Cortex of kidney (tissue), 1 donor: ENCODE measurements at places on chromosomes 13 and 19.

- no peak for DNase-seq
Observed at GRCh38 chr19:44741841-44742329, 6.6 kb upstream of the BCL3 start.

- no peak for DNase-seq
Observed at GRCh38 chr13:76944456-76944855, 3.9 kb upstream of the ACOD1 start.

- DNase-seq = no peak
Observed at GRCh38 chr19:41847351-41848105, 2.7 kb downstream of the DMRTC2 start.

GRCh38 chr19:19259741-19260140 is 13.4 kb downstream of the TM6SF2 start:
- no peak for DNase-seq

- DNase-seq = no peak
Observed at GRCh38 chr13:114124921-114125320, 7.5 kb downstream of the RASA3 start.

GRCh38 chr13:100382785-100383184 is 205.8 kb downstream of the GGACT start:
- no peak for DNase-seq

DNA sequence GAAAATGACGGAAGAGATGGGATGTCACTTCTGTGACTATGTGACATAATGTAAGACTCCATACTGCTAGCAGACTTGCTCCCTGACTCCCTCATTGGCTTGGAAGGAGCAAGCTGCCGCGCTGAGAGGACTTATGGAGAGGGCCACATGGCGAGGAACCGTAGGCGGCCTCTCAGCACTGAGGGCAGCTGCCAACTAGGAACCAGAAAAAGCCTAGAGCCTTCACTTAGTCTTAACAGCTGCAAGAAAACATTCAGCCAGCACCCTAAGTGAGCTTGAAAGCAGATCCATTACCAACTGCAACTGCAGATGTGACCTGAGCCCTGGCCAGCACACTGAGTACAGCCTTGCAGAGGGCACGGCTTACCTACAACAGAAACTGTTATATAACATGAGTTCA is 33.9 kb downstream of the USP12 start:
- DNase-seq = no peak

GRCh38 chr19:36750066-36750691 is 22.4 kb downstream of the ZNF850 start:
- DNase-seq = no peak

DNA sequence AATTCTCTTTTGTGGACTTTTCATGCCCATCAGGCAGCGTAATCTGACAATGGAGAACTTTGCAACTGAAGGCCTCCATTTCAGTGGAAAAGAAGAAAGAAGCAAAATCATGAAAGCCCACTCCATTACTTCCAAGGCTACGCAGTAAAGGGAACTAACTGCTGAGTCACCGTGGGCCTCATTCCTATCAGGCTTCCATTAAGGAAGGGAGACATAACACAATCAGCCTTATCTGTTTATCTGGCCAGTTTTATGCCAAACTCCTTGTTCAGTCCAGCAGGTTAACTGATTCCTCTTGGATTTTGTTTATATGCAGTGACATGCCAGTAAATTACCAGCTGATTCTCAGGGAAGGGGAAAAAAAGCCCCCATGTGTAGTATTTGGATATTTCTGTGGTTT is 56.8 kb upstream of the KATNAL1 start:
- no peak for DNase-seq

DNA sequence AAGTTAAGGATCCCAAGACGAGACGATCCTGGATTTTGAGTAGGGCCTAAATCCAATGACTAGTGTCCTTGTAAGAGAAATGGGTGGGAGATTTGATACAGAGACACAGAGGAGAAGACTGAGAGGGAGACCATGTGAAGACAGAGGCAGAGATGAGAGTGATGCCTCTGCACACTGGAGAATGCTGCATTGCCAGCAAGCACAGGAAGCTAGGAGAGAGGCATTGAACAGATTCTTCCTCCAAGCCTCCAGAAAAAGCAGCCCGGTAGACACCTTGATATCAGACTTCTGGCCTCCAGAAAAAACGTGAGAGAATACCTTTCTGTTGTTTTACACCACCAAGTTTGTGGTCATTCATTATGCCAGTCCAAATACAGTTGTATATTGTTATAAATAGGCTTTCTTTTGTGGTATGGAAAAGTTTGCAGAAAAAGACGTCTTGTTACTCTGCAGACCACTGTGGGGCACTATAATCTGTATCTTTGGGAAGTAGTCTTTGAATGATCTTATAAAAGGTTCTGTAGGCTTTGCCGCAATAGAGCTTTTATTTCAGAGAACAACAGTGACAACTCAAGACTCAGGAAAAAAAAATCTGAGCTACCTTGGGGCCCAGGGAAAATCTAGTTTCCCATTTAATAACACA is 17.9 kb upstream of the RFC3 start:
- DNase-seq = no peak

GRCh38 chr19:35455616-35456201 is 7.7 kb downstream of the FFAR2 start:
- DNase-seq = no peak

DNA sequence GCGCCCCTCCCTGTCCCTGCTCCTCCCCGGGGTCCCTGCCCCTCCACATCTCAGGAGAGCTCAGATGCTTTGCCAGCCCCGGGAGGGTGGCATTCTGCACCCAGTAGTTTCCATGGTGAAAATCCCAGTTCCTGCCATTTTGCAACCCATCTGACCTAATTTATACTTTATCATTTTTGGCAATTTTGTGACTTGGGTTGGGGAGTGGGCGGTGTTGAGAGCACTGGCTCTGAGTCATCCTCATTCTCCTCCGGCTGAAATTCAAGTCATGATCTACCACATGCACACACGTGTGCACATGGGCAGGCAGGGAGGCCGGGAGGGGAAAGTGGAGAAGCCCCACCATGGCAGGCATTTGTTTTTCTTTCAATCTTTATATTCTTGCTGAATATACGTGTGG is 208.6 kb downstream of the URI1 start:
- no peak for DNase-seq

GRCh38 chr13:21924958-21925357 is 254.1 kb downstream of the FGF9 start:
- DNase-seq = no peak

GRCh38 chr13:69450245-69450644 is 657.4 kb upstream of the ATXN8OS start:
- DNase-seq = no peak

- DNase-seq = no peak
Observed at GRCh38 chr19:588093-588740, 1.5 kb upstream of the HCN2 start.

GRCh38 chr19:33175886-33176669 is 18.1 kb upstream of the LRP3 start:
- no peak for DNase-seq

DNA sequence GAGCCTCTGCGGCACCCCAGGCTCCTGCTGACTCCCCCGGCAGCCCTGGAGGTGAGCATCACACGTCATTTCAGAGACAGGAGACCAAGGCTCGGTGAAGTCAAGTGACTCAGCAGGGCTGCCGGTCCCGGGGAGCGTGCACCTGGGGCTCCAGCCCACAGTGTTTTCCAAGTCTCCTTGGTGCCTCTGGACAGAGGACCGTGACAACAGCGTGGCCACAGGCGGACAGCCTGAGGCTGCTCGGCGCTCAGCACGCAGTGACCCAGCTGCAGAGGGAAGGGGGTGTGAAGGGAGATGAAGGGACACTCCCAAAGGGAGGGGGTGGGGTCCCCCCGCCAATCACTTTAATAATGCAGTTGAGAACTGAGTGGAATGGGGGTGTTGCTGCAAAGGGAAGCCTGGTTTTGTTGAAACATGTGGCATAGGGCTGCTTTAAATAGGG is 17.5 kb upstream of the ASPDH start:
- DNase-seq = no peak

DNA sequence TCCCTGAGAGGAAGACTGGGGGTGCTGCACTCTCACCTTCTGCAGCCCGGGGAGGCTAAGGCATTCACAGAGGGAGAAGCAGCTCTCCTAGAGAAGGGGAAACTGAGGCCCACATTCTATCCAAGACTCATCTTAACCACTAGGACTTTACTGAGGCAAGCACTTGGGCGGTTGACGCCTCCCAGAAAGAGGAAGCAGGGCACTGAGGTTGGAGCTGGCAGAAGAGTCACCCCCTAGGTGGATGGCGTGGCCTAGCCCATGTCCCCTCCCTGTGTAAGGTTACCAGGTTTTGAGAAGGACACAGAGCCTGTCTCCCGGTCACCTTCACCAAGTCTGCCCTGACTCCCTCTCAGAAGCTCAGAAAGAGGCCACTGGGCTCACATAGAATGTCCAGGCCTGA is 2.7 kb downstream of the S1PR2 start:
- no peak for DNase-seq

GRCh38 chr13:113577881-113578435 is 6.6 kb upstream of the TFDP1 start:
- DNase-seq = no peak
